Type B pancreatic cell (in vitro differentiated cells): ENCODE measurements at places on chromosomes 11 and 22.

DNA sequence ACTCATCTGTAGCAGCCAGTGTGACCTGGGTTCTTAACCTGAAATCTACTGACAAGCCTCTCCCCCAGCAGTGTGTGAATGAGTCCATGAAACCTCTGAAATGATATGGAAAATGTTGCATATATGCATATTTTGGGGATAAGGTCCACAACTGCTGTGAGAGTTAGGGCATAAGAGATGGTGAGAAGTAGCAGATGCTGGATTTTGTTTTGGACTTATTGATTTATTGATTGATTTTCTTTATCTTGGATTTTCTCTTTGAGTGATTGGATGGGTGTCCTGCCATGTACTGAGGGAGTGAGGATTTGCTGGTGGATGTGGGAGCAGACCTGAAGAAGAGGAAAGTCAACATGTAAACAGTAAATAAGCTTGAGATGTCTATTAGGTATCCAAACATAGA is 211.4 kb upstream of the SORL1-AS1 start:
- DNase-seq = no peak
- H3K4me1 ChIP-seq = peaks cover 14% of the 10 kb centered on the region
- no peak overlapping the region for H3K4me3 ChIP-seq
- no peaks in the 10 kb centered on the region for H3K36me3 ChIP-seq
- H3K27ac ChIP-seq = no peak overlapping the region

DNA sequence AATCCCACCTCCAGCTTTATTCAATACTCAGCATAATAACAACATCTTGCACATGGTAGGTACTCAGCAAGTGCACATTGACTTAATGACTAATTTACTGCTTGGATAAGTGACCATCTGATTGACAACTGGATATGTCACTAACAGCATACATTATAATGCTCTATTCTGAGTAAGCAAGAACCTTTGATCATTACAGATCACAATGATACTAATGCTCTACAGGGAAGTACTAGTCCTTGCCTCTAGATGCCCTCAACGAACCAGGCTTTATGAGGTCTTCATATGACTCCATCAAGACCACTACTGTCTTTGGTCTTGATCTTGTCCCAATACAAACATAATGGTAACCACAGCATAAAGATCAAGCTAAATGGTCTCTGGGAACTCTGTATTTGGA is 167.6 kb upstream of the MTMR2 start:
- DNase-seq = no peak
- H3K4me1 ChIP-seq = peaks cover 47% of the 10 kb centered on the region
- H3K27ac ChIP-seq = peak overlapping the region; percentile 6
- H3K4me3 ChIP-seq = no peak overlapping the region

DNA sequence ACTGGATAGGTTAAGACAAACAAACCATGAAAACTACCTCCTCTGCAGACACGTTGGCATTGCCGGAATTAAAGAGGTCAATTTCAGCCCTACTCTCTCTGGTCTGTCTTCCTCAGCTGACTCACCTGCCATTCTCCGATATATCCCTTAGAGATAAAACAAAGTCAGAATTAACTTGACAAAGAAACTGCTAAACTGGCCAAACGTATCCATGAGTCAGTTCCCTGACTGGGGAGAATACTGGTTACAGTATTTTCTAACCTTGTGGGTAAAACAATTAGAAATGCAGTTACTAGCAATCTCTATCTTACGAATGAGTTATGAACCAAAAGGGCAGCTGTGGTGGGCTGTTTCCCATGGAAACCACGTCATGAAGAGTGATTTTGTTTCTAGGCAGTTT is 96.2 kb downstream of the RDX start:
- DNase-seq = no peak
- no peaks in the 10 kb centered on the region for H3K36me3 ChIP-seq
- H3K4me3 ChIP-seq = no peak overlapping the region
- H3K27ac ChIP-seq = no peak overlapping the region

- H3K27ac ChIP-seq = no peak overlapping the region
- H3K36me3 ChIP-seq = no peaks in the 10 kb centered on the region
- H3K4me1 ChIP-seq = no peaks in the 10 kb centered on the region
- H3K27me3 ChIP-seq = no peaks in the 10 kb centered on the region
- DNase-seq = no peak
- no peak overlapping the region for H3K4me3 ChIP-seq
These were observed 22.6 kb downstream of the OR6M1 start for GRCh38 chr11:123783536-123783935.

- peaks cover 28% of the 10 kb centered on the region for H3K4me1 ChIP-seq
- no peak for DNase-seq
- no peak overlapping the region for H3K27ac ChIP-seq
- no peaks in the 10 kb centered on the region for H3K36me3 ChIP-seq
These were observed 34.0 kb downstream of the SIK3 start for GRCh38 chr11:117064275-117064674.

DNA sequence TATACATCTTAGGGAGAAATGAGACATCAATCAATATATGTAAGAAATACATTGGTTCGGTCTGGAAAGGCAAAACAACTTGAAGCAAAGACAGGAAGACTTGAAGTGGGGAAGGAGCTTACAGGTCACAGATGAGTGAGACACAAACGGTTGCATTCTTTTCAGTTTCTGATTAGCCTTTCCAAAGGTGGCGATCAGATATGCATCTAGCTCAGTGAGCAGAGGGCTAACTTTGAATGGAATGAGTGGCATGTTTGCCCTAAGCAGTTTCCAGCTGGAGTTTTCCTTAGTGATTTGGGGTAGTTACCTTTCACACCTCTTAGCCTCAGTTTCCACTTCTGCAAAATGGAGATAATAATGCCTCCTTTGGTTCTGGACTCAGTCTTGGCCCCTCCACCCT is 15.8 kb downstream of the LHFPL7 start:
- no peak overlapping the region for H3K27ac ChIP-seq
- no peaks in the 10 kb centered on the region for H3K4me1 ChIP-seq
- DNase-seq = no peak
- no peaks in the 10 kb centered on the region for H3K36me3 ChIP-seq
